Stimulated activated CD8-positive, alpha-beta memory T cell treated with anti-CD3 and anti-CD28 coated beads, Interleukin-7, amount 100 ng/mL, for 4 hours (primary cell): ENCODE measurements at places on chromosomes 2 and 18.

- DNase-seq: no peak
These were observed 22.1 kb downstream of the SERPINE2 start for GRCh38 chr2:224016963-224017362.

DNA sequence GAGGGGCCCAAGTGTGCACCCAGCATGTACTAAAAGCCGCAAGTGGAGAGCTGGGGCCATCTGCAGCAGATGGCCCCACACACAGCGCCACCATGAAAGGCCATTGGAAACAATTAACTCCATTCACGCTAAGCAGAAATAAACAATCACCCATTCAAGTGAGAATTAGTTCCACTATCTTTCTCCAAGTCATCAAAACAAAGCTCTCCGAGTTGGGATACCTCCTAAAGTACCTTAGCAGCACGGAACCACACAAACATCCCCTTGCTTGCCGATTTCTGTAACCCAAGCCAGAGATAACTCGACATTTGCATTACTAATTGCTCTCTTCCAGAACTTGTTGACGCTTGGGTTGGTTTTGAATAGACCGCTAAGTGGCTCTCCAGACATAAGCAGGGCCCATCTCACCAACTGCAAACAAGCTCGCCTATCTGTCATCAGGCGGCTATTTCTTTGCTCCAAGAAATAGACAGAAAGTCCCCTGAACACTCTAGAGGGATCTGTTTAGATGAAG lies 840.6 kb upstream of the SALL3 start:
- DNase-seq: no peak

- DNase-seq: no peak
These were observed 98.2 kb upstream of the TMEM178A start for GRCh38 chr2:39567507-39567906.

DNA sequence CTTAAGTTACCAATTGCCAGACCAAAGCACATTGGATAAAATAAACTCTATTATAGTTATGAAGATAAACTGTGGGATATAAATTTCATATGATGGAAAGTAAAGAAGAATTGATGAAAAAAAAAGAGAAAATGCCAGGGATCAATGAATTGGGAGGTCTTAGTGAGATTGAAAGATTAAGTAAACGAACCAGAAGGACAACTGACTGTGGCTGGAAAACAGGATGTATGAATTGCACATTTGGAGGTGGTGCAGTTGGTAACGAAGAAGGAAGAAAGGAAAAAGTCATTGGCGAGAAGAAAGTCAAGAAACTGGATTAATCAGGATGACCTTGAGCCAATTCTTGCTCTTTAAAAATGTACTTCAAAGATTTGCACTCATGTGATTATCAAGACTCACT lies 166.7 kb downstream of the NCK2 start:
- no peak for DNase-seq

GRCh38 chr2:211468877-211469663 lies 912.7 kb downstream of the CPS1 start:
- DNase-seq: no peak

DNA sequence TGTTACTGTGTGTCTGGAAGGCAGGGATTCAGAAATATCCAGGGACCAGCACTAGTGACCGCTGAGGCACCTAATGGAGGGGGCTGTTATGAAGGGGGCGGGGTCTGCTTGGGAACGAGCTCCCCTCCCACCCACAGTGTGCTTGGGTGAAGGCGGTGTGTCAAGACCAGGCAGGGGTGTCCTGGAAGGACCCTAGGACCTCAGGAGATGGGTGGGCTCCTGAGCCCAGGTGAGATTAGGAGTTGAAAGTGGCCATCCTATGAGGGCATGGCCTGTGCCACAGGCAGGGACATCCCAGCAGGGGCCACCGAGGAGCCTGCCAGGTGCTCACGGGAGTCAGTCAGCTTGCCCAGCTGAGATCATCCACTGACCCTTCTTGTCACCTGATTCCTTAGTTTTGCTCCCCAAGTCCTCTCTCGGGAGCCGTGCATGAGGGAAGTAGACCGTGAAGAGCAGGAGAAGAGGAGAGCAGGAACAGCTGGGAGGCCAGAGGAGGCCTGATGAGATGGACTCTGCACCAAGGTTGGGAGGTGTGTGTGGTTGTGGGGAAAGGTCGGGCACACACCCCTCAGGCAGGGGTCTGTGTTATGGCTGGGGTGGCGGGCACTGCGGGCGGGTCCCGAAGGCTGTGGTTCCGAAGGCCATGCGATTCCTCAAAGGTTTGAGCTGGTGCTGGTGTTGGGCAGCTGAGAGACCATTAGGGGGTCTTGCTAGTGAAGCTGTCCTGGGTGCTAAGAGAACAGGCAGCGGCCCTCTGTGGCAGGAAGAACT lies 180.9 kb upstream of the HS6ST1 start:
- DNase-seq: no peak

DNA sequence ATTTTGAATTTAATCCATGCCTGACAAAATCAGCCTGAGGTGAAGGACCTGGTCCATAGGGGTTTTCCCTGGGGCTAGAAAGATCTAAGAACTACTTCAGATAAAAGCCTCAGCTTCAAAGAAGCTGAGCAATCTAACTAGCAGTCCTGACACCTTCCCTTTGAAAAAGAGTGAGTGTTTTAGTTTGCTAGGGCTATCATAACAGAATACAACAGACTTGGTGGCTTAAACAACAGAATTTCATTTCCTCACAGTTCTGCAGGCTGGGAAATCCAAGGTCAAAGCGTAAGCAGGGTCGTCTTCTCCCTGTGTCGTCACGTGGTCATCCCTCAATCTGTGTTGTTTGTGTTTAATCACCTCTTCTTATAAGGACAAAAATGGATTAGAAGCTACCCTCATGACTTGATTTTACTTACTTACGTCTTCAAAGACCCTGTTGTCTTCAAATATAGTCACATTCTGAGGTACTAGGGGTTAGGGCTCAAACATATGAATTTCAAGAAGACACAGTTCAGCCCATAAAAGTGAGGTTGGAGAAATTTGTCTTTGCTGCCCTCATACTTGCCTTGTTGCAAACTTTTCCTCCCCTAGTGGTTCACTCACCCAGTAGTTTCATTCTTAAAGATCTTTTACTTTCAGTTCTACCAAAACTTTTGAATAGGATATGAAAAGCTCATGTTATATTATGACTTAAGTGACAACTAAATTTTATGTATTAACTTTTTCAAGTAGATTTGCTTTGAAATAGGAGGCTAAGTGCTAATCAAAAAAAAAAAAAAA lies 673.8 kb downstream of the ARHGAP15 start:
- no peak for DNase-seq

DNA sequence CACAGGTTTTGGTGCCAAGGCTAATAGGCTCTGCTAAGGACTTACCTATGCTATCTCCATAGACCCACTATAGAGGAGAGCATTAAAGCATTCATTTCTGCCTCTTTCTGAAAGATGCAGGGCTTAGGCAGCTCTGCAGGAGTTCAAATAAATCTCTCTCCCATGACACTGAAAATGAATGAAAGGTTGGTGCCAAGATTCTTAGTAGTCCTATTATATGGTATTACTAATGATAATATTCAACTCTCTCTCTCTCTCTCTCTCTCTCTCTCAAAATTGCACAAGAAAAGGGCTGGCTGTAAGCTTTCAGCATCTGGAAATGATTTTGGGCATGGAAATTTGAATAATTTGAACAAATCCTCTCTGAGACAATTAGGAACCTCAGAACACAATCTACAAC lies 433.7 kb downstream of the MBD2 start:
- DNase-seq: no peak

- DNase-seq: no peak
These were observed 24.2 kb upstream of the CASP8 start for GRCh38 chr2:201235860-201236811.
